ENCODE measurements at places on chromosomes 2 and 18. TPM values are rescaled to one million over a fixed set of nuclear protein-coding genes. Genes with fewer than 3 reads are reported as not detected.

The RTP5 gene
- not detected for total RNA-seq

DNA sequence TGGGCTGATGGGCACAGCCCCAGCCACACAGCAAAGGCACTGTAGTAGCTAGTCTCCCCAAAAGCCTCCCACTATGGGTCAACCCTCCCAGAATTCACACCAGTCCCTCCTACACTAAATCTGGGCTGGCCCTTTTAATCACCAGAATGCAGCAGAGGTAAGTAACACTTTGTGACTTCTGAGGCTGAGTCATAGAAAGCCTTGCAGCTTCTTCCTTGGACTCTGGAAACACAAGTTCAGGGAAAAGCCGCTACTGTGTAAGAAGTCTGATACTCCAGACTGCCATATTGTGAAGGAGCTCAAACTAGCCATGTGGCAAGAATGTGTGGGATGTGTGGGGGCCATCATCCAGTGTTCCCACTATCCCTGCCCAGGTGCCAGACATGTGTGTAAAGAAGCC is 19.0 kb upstream of the SIX2 start:
- H3K4me3 ChIP-seq, result no peak overlapping the region
- no peaks in the 10 kb centered on the region for H3K27me3 ChIP-seq
- H3K4me1 ChIP-seq, result 0 out of 2 replicates have a peak, but pooled peaks cover 4% of the 10 kb centered on the region
- no peak for DNase-seq
- H3K36me3 ChIP-seq, result no peaks in the 10 kb centered on the region

GRCh38 chr18:13179566-13180113 is 38.9 kb upstream of the LDLRAD4 start:
- peaks cover 49% of the 10 kb centered on the region for H3K27me3 ChIP-seq
- H3K36me3 ChIP-seq, result no peaks in the 10 kb centered on the region
- no peak for DNase-seq
- H3K4me3 ChIP-seq, result no peak overlapping the region

DNA sequence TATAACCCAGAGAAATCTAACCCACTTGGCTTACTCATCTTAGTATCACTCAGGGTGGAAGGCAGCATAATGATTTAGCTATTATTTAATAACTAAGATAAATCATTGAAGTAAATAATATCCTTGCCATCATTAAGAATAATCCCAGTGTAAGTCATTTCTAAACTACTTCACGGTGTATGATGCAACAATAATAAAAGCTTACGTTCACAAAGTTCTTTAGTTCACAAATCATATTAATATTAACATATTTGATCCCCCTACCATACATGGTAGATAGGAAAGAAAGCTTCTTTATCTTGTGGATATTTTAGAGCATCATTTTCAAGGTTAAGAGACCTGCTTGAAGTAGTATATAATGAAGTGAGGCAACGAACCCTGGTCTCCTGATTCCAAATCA is 401.0 kb downstream of the NCKAP5 start:
- H3K4me1 ChIP-seq, result no peaks in the 10 kb centered on the region
- no peak overlapping the region for H3K27ac ChIP-seq
- H3K27me3 ChIP-seq, result 0 out of 2 replicates have a peak, but pooled peaks cover 3% of the 10 kb centered on the region
- H3K36me3 ChIP-seq, result no peaks in the 10 kb centered on the region
- no peak for DNase-seq

- H3K27me3 ChIP-seq, result no peaks in the 10 kb centered on the region
- peaks cover 36% of the 10 kb centered on the region for H3K36me3 ChIP-seq
- peaks cover 26% of the 10 kb centered on the region for H3K4me1 ChIP-seq
- peak overlapping the region; percentile 87 for H3K27ac ChIP-seq
- DNase-seq, result no peak
These were observed 102.1 kb downstream of the PXDN start for GRCh38 chr2:1642066-1642861.

GRCh38 chr2:111994042-111994441 is 61.0 kb upstream of the TMEM87B start:
- no peaks in the 10 kb centered on the region for H3K27me3 ChIP-seq
- H3K4me3 ChIP-seq, result no peak overlapping the region
- no peak overlapping the region for H3K27ac ChIP-seq

DNA sequence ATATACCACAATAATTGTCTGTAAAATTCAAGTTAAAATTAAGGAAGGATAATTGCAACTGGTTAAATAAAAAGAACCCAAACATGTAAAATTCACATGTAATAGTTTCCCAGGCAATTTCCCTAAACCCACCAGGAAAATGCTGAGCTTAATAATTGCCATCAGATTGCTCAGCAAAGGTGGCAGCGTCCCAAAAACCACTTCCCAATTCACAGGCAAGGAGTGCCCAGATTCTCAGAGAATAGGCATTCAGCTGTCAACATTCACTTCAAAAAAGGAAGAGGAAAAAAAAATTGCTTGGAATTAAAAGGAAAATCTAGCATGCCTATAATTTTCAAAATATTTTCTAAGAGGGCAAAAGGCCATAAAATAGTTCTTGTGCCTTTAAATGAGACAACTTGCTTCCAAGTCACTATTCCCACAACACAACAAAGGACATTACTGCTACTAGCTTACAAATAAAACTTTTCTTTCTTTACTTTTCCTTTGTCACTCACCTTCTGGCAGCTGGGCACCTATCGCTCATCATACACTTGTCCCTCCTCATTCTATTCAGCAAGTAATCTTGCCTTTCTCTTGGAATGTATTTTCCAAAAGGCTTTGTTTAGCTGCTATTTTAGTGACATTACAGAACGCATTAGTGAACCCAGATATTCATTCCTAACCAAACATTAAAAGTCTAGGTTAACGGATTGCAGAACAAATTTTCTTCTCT is 15.2 kb downstream of the SRBD1 start:
- DNase-seq, result no peak
- H3K4me3 ChIP-seq, result no peak overlapping the region
- H3K4me1 ChIP-seq, result peaks cover 4% of the 10 kb centered on the region

The BOLL gene
- total RNA-seq, result not detected

DNA sequence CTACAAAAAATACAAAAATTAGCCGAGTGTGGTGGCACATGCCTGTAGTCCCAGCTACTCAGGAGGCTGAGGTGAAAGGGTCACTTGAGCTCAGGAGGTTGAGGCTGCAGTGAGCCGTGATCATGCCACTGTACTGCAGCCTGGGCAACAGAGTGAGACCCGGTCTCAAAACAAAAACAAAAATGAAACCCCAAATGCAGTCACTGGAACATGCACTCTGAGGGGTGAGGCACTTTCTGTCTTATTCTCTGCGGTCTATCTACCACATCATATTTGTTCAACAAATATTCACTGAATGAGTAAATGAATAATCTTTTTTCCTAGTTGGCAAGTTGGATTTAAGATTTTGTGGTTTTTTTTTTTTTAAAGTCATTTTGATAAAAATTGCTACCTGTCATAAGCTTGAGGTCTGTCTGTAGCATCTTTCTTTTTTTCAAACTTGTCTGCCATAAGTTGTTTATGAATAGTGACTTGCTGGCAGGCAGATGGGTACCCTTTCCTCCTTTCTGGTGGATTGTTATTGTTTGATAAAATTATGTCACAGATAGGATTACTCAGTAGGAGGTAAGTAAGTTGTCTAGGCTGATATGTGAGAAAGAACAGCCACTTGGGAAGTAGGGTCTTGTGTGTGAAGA is 11.8 kb downstream of the CHRNA1 start:
- no peaks in the 10 kb centered on the region for H3K27me3 ChIP-seq
- peaks cover 24% of the 10 kb centered on the region for H3K4me1 ChIP-seq
- H3K4me3 ChIP-seq, result no peak overlapping the region
- no peak for DNase-seq
- H3K36me3 ChIP-seq, result no peaks in the 10 kb centered on the region

The CCBE1 gene
- 8.0 TPM for total RNA-seq

The MTLN gene
- 44.1 TPM for total RNA-seq

DNA sequence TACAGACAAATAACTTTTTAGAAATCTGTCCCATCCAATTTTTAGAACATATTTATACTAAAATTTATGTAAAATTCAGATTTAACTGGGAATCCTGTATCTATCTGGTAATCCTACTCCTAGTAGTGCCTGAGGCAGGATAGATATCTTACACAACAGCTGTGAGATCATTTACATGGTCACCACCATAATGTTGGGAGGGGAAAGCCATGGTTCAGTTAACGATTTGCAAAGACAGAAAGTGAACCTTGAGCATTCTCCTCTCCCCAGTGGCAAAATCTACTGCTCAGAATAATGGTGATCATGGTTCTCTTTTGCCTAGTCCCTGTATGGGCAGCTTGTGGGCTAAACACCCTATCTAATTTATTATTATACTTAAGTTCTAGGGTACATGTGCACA is 7.7 kb upstream of the TMEM247 start:
- DNase-seq, result no peak
- H3K27ac ChIP-seq, result no peak overlapping the region
- H3K27me3 ChIP-seq, result peaks cover 13% of the 10 kb centered on the region
- no peaks in the 10 kb centered on the region for H3K4me1 ChIP-seq
- H3K4me3 ChIP-seq, result no peak overlapping the region

DNA sequence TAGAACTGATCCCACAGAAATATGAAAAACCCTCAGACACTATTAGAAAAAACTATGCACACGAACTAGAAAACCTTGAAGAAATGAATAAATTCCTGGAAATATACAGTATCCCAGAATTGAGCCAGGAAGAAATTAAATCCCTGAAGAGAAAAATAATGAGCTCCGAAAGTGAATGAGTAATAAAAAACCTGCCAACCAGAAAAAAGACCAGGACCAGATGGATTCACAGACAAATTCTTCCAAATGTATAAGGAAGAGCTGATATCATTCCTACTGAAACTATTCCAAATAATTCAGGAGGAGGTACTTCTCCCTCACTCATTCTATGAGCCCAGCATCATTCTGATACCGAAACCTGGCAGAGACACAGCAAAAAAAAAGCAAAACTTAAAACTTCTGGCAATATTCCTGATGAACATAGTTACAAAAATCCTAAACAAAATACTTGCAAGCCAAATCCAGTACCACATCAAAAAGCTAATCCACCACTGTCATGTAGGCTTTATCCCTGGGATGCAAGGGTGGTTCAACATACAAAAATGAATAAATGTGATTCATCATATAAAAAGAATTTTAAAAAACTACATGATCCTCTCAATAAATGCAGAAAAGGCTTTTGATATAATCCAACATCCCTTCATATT is 1397.6 kb upstream of the DDX18 start:
- no peak overlapping the region for H3K27ac ChIP-seq
- H3K4me3 ChIP-seq, result no peak overlapping the region
- H3K36me3 ChIP-seq, result peaks cover 42% of the 10 kb centered on the region
- no peak for DNase-seq

DNA sequence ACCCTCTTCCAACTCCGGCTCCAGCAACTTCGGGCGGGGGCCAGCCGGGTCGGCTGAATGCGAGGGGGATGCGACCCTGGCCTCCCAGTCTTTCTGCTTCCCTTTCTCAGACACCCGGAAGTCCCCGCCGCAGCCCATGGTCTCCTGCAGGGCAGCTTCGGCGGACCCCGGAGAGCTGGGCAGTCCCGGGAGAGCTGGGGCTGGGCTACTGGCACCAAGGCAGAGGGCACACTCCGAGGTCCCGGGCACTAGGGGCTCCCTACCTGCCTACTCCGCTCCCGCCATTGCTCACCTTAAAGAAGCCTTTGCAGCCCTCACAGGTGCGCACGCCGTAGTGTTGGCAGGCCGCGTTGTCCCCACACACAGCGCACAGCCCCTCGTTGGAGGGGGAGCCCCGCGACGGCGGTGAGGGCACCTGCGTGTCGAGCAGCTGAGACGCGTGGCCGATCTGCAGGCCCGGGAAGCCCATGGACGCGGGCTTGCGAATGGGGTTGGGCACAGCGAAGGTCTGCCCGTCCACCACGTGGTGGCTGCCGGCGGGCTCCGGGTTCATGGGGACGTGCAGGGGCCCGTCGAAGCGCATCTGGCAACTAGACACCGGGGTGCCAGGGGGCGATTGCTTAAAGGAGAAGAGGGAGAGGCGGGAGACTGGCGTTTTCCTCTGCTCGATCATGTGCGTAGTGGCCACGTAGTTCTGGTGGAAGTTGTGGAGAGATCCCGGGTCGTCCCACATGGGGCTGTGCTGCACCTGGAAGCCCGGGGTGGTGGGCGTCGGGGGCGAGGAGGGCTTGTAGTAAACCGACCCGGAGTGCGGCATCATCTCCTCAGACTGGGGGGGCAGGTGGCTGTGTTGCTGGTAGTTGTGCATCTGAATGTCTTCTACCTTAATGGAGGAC is 3.2 kb downstream of the NR4A2 start:
- no peaks in the 10 kb centered on the region for H3K36me3 ChIP-seq
- DNase-seq, result peak; percentile 70
- H3K27me3 ChIP-seq, result peaks cover 99% of the 10 kb centered on the region
- no peak overlapping the region for H3K27ac ChIP-seq

The C2orf92 gene
- 6.9 TPM for total RNA-seq

The EN1 gene
- not detected for total RNA-seq
